Midbrain (tissue), 1 donor: ENCODE measurements at places on chromosomes 5 and 9.
A peak's percentile ranks its signal among the peaks of the same experiment; 100 is the strongest.

GRCh38 chr5:164181604-164182003 lies 676.2 kb downstream of the MAT2B start:
- no peak for DNase-seq

GRCh38 chr5:175856408-175857100 lies 14.8 kb upstream of the CPLX2 start:
- no peak for DNase-seq

DNA sequence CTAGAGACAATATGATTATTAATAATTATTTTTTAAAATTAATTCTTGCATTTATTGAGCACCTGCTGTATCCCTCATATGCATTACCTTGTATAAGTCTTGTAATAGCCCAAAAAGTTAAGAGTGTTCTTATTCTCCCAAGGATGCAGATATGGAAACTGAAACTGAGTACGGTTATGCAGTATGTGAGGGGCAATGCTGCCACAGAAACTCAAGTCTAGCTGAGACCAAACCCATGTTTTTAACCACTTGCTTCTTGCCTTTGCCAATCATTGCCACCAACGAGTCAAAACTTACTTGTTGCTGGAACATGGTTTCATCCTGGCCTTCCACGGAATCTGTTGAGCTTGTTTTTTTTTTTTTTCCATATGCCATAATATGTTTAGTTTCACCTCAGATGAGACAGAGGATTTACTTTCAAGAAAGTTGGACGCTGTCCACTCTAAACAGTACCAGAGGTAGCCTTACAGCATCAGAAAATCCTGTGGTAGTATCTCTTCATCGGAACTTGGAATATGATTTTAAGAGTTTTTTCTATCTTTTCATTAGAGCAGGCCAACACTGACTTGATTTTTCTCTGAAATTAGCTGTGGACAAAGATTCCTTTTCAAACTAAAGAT lies 27.9 kb downstream of the DOCK8 start:
- no peak for DNase-seq

DNA sequence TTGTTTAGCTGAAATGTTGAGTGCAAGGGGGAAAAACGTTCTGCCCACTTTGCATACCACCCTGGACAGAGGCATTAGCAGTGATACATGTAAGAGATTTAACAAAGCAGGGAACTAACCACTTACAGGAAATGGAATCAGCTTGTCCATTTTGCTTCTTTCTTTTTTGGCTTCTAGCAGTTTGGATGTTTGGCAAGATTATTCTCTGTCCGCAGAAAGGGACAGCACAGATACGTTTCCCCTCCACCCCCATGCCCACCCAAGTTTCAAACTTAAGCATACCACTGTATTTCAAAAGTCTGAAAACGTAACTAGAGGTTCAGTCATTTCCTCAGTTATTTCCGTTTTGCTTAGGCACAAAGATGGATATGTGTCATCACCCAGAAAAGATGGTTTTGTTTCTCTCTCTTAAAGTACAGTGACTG lies 118.4 kb downstream of the GDNF start:
- no peak for DNase-seq

GRCh38 chr9:125649315-125649714 lies 57.7 kb downstream of the MAPKAP1 start:
- DNase-seq = no peak

GRCh38 chr9:38680837-38681445 lies 39.0 kb downstream of the FAM240B start:
- no peak for DNase-seq

- no peak for DNase-seq
Observed at GRCh38 chr9:114798780-114799427, 6.9 kb downstream of the TNFSF15 start.

GRCh38 chr5:16944816-16945562 lies 8.9 kb upstream of the MYO10 start:
- no peak for DNase-seq

- no peak for DNase-seq
Observed at GRCh38 chr9:20611691-20612287, 10.5 kb downstream of the MLLT3 start.

DNA sequence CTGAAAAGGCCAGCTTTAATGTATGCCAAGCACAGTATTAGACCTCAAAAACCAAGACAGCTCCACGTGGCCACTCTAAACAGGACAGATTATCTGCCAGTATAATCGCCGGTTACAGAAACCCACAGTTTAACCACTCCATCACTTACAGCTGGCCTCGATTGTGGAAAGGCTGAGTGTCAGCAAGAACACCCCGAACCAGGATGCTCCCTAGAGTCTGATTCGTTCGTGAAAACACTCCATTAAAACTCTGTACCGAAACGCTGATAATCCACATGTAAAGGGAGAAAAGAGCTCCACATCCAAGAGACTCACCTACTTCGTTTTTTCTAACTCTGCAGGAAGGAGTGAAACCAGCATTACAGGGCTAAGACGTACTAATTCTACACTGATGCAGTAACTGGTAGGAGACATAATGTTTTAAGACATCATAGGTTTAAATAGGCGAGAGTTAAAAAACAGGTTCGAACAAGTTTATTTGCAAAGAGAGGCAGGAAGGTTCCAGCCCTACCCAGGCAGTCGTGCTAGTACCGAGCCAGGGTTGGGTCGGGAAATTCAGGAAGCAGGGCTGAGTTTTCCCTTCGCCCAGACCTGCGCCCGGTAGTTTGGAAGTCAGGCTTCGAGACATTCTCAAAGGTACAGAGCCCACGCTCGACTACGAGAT lies 949 bp downstream of the SERINC5 start:
- DNase-seq = peak; percentile 64

- no peak for DNase-seq
Observed at GRCh38 chr9:123537809-123538208, 181.8 kb downstream of the CRB2 start.

DNA sequence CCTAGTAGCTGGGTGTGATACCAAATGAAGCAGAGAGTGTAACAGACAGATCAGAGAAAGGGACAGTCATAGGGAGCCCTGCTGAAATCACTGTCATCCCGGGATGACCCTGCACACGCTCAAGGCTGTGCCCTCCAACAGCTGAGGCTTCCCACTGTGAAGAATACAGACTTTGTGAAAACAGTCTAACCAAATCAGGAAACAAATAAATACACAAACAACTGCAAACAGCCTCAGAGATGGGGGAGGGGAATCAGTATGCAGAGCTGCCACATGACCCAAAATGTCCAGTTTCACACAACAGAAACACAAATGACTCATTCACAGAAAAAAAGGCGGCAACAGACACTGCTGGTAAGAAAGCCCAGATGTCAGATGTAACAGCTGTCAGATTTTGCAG lies 101.9 kb downstream of the ADAMTS2 start:
- DNase-seq = peak; percentile 75

- DNase-seq = no peak
Observed at GRCh38 chr5:57358796-57359592, 123.6 kb downstream of the ACTBL2 start.

DNA sequence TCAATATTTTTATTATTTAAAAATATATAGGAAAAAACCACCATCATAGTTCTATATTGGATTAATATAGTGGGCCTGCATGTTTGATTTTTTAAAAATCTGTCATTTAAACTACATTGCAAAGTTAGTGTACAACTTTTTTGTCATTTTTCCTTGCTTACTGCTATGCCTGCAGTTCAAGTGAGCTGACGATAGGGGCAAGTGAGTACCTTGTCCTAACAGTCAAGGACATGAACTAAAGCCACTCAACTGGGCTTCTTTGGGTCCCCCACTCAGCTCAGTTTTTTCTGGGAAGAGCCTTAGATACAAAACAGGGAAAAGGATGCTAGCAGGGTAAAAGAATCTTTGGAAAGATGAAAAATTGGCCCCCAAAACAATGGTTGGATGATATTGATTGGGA lies 269.9 kb downstream of the MAN2A1 start:
- DNase-seq = no peak

DNA sequence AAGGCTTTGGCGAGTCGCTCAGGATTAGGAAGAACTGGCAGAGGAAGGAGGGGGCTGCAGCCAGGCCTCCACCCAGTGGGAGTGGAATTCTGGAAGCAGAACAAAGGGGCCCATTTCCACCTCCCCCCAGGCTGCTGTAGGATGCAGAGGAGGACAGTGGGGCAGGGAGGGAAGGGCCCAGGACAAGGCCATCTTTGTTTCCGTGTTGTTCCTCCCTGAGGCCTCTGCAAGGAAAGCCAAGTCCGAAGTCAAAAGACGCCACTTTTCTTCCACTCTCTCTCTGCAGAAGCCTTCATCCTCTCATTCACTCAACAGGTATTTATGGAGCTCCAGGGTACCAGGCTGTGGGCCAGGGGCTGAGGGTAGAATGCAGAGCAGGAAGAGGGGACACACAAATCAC lies 70.7 kb downstream of the ENTREP1 start:
- DNase-seq = peak; percentile 55

DNA sequence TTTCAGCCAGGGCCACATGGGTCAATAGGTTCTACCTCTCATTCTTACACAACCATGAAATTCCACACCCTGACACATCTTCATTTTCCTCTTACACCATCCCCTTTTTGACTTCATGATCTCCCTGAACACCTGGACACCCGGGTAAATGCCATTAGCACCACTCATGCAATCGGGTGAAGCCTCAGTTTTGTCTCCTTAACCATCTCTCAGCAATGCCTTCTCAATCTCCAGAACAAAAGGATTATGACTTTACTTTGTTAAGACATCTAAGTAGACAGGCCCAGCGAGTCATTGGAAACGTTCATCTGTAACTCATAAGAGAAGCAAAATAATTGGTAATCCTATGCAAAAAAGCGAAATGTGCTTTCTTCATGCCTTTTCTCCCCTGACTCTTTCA lies 49.9 kb downstream of the ADAMTS12 start:
- no peak for DNase-seq

GRCh38 chr5:35857606-35858205 lies 1.0 kb downstream of the IL7R start:
- no peak for DNase-seq

DNA sequence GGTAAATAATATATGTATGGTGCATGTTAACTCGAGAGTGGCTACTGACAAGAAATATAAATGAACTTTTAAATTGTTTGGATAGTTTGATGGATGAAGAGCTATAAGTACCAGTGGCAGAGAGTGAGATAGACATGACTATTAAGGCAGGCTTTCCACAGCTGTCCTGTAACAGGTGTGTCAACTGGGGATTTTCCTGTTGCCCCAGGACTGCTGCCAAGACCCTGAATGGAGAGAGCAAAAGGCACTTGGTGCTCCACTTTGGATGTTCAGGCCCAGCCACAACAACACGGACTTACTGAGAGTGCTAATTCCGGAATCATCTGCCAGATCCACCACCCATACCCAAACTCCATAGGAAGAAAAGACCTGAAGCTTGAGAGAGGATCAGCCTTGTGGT lies 215.1 kb downstream of the SEC61B start:
- DNase-seq = no peak

DNA sequence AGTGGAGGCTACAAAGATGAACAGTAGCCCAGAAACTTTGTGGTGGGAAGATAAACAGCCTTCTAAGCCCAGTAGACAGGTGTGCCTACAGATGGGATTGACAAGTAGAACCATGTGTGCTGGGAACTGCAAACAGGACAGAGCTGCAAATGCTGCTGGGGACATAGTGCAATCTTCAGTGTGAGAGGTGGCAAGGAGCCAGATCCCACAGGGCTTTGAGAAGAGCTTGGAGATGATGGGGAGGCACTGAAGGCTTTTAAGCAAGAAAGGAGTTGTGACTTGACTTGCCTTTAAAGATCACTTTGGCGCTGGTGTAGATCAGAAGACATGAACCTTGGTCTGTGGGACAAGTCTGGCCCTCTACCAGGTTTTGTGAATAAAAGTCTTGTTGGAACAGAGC lies 675.2 kb downstream of the ACTL7B start:
- no peak for DNase-seq

DNA sequence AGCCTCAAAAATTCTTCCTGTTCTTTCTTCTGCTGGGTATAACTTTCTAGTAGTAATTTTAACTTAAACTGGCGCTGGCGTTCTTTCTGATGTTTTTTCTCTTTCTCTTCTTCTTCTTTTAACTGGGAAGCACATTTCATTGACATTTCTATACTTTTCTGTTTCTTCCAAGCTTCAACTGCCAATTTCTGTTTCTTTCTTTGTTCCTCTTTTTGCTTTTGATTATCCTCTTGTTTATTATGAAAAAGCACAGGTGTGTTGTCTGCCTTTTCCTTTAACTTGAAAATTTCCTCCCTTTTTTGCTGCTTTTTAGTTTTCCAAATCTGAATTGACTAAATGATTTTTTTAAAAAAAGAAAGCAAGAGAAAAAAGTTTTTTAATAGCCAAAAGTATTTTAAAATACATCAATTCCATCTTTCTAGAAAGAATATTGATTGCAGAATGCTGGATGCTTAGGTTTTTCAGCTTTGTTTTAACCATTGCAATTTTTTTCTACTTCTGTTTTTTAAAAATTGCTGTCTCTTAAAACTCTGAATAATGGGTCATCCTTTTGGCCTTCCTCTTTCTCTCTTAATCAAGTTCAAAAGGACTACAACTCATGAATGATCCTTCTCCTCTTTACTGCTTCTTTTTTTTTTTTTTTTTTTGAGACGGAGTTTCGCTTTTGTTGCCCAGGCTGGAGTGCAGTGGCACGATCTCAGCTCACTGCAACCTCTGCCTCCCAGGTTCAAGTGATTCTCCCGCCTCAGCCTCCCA lies 8.8 kb upstream of the PGGT1B start:
- no peak for DNase-seq
